ENCODE measurements at places on chromosomes 1 and 21. TPM values are rescaled to one million over a fixed set of nuclear protein-coding genes. Genes with fewer than 3 reads are reported as not detected.

Gene INAVA
- 2.0 TPM for total RNA-seq

Gene OVAAL
- not detected for total RNA-seq

DNA sequence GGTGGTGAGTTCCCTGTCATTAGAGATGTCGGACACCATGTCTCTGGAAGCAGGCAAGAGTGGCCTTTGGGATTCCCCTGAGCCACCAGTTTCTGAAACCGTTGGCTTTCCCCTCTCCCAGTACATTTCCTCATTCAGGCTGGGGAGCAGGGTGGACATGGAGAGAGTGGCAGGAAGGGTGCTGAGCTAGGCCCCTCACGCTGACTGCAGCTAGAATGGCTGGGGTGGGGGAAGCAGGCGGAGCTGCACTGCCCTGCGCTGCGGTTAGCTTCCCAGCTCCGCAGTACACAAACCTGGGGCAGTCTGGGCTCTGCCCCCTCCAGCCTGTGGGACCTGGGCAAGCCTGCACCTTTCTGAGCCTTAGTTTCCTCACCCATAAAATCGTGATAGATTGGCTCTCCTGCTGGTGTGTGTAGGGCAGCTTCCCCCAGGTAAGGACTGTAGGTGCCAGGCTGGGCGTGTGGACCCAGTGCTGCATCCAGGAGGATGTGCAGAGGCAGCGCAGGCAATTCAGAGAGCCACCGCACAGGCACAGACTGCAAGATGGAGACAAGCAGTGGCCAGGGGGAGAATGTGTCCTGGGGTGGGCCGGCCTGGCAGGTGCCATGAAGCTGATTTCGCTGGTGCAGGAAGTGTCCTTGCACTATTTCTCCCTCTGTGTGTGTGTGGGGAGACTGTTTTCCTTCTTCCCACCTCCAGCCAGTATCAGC, 3.0 kb downstream of the PLA2G2F start:
- H3K27me3 ChIP-seq: peaks cover 4% of the 10 kb centered on the region
- H3K4me1 ChIP-seq: no peaks in the 10 kb centered on the region
- no peak overlapping the region for H3K4me3 ChIP-seq
- H3K36me3 ChIP-seq: no peaks in the 10 kb centered on the region

Gene NUP210L
- not detected for total RNA-seq

GRCh38 chr1:112504001-112504660, 4.6 kb upstream of the WNT2B start:
- no peak for DNase-seq
- H3K27ac ChIP-seq: no peak overlapping the region
- peaks cover 7% of the 10 kb centered on the region for H3K27me3 ChIP-seq
- no peaks in the 10 kb centered on the region for H3K36me3 ChIP-seq
- no peak overlapping the region for H3K4me3 ChIP-seq

GRCh38 chr1:202540014-202540413, 170.2 kb downstream of the SYT2 start:
- no peaks in the 10 kb centered on the region for H3K36me3 ChIP-seq
- peak overlapping the region; percentile 74 for H3K27ac ChIP-seq
- DNase-seq: no peak
- H3K4me3 ChIP-seq: peak overlapping the region; percentile 22
- H3K27me3 ChIP-seq: no peaks in the 10 kb centered on the region
- H3K4me1 ChIP-seq: peaks cover 23% of the 10 kb centered on the region

DNA sequence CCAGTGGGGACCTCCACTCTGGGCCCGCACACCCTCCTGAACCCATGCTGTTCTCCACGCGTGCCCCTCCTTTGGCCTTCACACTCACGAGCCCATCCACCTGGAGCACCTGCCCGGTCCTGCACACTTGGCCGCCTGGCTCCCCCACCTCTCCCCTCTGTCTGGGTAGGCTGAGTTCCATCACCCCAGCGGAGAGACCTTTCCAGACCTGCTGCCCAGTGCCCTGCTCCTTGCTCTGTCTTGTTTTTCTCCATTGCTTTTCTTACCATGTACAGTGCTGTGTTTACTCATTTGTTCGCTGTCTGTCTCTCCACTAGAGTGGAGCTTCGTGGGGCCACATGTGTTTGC, 351.0 kb upstream of the VAMP3 start:
- peaks cover 2% of the 10 kb centered on the region for H3K36me3 ChIP-seq
- H3K4me1 ChIP-seq: no peaks in the 10 kb centered on the region
- no peak overlapping the region for H3K27ac ChIP-seq
- H3K4me3 ChIP-seq: no peak overlapping the region
- DNase-seq: peak; percentile 75
- H3K27me3 ChIP-seq: no peaks in the 10 kb centered on the region

DNA sequence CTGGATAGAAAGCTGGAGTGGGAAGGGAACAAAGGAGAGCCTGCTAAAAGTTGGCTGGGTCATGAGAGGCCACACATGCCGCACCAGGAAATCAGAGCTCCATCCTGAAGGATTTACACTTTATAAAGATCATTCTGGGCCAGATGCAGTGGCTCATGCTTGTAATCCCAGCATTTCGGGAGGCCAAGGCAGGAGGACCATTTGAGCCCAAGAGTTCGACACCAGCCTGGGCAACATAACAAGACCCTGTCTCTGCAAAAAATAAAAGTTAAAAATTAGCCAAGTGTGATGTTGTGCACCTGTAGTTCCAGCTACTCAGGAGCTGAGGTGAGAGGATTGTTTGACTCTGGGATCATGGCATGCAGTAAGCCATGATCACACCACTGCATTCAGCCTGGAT, 28.7 kb upstream of the RASAL2 start:
- H3K4me3 ChIP-seq: no peak overlapping the region
- DNase-seq: no peak
- H3K27ac ChIP-seq: no peak overlapping the region
- H3K4me1 ChIP-seq: peaks cover 18% of the 10 kb centered on the region
- no peaks in the 10 kb centered on the region for H3K27me3 ChIP-seq
- no peaks in the 10 kb centered on the region for H3K36me3 ChIP-seq

DNA sequence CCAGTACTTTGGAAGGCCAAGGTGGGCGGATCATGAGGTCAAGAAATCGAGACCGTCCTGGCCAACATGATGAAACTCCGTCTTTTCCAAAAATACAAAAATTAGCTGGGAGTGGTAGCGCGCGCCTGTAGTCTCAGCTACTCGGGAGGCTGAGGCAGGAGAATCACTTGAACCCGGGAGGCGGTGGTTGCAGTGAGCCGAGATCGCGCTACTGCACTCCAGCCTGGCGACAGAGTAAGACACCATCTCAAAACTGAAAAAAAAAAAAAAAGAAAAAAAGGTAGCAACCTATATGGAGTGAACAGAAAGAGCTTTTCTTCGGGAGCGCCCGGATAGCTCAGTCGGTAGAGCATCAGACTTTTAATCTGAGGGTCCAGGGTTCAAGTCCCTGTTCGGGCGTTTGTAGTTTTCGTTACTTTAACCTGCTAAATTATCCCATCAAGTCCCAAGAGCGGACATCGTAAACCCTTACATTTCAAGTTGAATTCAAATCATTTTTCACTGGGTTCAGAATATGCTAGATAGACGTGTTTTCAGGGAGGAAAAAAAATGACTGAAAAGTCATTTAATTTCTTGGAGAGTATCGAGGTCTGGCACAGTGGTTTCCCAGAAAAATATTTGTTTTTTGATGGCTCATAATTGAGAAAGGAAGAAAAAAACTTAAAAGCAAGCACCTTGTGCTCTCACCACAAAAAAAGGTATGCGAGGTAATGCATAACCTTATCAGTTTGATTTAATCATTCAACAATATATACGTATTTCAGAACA, 9.8 kb upstream of the MDM4 start:
- peak; percentile 89 for DNase-seq
- H3K27me3 ChIP-seq: no peaks in the 10 kb centered on the region
- peak overlapping the region; percentile 98 for H3K27ac ChIP-seq

DNA sequence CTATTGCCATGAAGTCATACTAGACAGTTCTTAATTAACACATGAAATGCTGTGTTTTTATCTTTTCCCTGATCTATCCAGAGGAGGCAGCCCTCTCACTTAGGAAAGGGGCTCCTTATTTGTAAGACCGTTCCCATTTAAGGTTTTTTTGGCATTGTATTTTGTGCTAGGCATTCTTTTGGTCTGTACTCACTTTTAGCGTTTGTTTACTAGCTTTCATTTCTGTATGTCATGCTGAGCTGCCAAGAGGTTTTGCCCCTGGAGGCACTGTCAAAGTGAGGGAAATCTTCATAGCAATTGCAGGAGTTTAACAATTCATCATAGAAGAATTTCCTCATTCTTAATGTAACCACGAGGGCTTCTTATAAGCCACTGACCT, 59.5 kb downstream of the MTR start:
- H3K4me3 ChIP-seq: no peak overlapping the region
- DNase-seq: no peak
- peaks cover 27% of the 10 kb centered on the region for H3K4me1 ChIP-seq

- no peaks in the 10 kb centered on the region for H3K36me3 ChIP-seq
- no peaks in the 10 kb centered on the region for H3K27me3 ChIP-seq
- H3K27ac ChIP-seq: no peak overlapping the region
Observed at GRCh38 chr1:246096356-246096755, 410.7 kb downstream of the SMYD3 start.

GRCh38 chr21:35738347-35738961, 321.9 kb downstream of the SETD4 start:
- no peak for DNase-seq
- no peak overlapping the region for H3K27ac ChIP-seq
- H3K4me3 ChIP-seq: no peak overlapping the region

- H3K27me3 ChIP-seq: no peaks in the 10 kb centered on the region
- no peak overlapping the region for H3K4me3 ChIP-seq
- no peak overlapping the region for H3K27ac ChIP-seq
- peaks cover 3% of the 10 kb centered on the region for H3K4me1 ChIP-seq
Observed at GRCh38 chr21:31733551-31734149, 1.7 kb upstream of the SCAF4 start.

DNA sequence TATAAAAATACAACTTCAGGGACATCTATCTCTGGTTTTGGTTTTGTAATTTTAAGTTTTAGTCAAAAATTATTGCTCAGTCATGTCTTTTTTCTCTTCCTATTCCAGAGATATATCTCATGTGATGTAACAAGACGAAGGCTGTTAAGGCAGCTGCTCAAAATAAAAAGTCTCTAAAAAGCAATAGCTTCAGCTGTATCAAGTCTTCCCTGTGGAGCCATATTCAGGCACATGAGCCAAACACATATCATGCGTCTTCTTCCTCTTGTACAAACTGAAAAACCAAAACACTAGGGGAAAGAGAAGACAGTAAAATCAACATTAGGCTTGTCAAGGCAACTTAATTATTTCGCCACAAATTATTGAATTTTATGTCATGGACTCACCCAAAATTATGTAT, 240.7 kb downstream of the NRIP1 start:
- no peaks in the 10 kb centered on the region for H3K4me1 ChIP-seq
- DNase-seq: no peak
- H3K27ac ChIP-seq: no peak overlapping the region
- H3K27me3 ChIP-seq: no peaks in the 10 kb centered on the region
- H3K36me3 ChIP-seq: no peaks in the 10 kb centered on the region

- H3K4me1 ChIP-seq: peaks cover 18% of the 10 kb centered on the region
- DNase-seq: no peak
- H3K27me3 ChIP-seq: no peaks in the 10 kb centered on the region
- peak overlapping the region; percentile 61 for H3K27ac ChIP-seq
- H3K36me3 ChIP-seq: no peaks in the 10 kb centered on the region
Observed at GRCh38 chr1:24704411-24705259, 40.6 kb upstream of the CLIC4 start.

Gene ITLN2
- not detected for total RNA-seq

GRCh38 chr1:220970311-220970710, 91.1 kb downstream of the HLX start:
- no peak overlapping the region for H3K4me3 ChIP-seq
- DNase-seq: no peak
- H3K27me3 ChIP-seq: no peaks in the 10 kb centered on the region
- no peaks in the 10 kb centered on the region for H3K4me1 ChIP-seq
- no peak overlapping the region for H3K27ac ChIP-seq
- H3K36me3 ChIP-seq: no peaks in the 10 kb centered on the region

DNA sequence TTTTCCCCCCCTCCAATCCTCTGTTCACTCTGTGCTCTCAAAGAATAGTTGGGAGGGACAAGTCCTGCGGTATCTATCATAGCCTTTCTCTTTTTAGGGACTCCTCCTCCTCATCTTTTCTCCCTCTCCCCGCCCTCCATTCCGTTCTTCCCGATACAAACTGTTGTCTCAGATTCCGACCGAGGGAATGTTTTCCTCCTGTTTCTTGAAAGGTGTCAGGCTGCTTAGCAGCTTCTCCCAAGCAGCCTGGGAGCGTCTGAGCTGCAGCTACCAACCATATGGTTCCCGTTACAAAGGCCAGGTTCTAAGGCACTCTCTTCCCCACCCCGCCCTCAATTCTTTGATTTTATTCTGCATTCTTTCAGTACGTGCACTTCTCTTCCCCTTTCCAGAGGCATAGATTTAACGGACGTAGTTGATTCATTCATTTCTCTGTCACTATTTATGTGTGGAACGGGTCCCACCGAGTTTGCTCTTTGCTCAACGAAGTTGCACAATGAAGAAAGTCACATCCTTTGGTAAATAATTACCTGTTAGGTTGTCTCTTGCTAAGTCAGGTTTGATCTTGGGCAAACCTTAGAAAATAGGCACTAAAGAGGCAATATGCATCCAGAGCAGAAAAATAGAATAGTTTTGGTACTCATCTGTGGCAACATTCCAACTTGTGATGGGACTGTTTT, 2.8 kb downstream of the ADGRL2 start:
- peak overlapping the region; percentile 75 for H3K27ac ChIP-seq
- peak overlapping the region; percentile 89 for H3K4me3 ChIP-seq
- H3K36me3 ChIP-seq: no peaks in the 10 kb centered on the region
- DNase-seq: no peak

DNA sequence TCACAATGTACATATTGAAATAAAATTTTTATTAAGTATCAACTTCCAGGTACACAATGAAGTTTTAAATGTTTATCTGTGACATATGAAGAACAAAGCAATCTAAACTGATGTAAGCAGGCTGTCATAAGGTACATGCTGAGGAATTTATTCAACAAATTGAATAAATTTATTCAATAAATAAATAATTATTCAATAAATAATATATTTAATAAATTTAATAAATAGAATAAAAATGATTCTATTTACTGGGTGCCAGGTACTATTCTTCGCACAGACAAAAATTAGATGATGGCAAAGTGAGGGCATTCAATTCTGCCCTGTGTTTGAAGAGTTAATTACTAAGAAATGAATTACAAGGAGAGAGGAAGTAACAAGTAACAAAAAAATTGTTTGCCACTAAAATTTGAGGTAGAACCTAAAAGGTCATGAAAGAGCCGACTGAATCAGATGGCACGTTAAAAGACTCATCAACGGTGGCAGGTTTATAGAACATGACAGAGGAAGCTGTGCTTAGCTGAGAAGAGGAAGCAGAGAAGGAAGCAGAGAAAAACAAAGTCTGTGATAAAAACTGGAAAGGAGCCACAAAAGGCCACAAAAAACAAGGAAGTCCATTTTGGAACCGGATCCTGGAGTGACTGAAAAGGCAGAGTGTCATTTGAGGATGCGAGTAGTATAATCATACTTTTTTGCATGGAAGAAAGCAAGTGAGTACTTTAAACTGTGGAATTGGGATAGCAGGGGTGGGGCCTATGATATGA, 2.2 kb upstream of the USP24 start:
- H3K36me3 ChIP-seq: no peaks in the 10 kb centered on the region
- no peak for DNase-seq
- peak overlapping the region; percentile 12 for H3K27ac ChIP-seq
- H3K4me3 ChIP-seq: no peak overlapping the region
- H3K27me3 ChIP-seq: no peaks in the 10 kb centered on the region

All from osteocyte (in vitro differentiated cells).